ENCODE measurements at places on chromosomes 16 and 17.

DNA sequence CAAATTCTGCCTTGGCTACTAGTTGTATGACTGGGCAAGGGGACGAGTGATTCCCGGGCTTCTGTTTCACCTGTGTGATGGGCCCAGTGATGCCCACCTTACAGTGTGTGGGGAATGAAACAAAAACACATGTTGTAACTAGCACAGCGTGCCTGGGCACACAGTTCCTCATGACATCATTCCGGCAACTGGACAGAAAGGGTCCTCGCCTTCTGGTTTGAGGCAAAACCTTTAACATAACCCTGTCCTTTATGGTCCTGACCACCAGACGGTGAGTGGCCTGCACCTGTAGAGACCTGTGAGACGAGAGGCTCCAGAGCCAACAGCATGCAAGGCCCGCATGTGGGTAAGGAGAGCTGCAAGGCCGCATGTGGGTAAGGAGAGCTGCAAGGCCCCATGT, 7.7 kb upstream of the SLC38A8 start:
- no peak for DNase-seq

- no peak for DNase-seq
Observed at GRCh38 chr17:3879591-3880417, 13.0 kb downstream of the CAMKK1 start.

- peak; percentile 24 for DNase-seq
Observed at GRCh38 chr16:10031473-10031872, 150.8 kb downstream of the GRIN2A start.

GRCh38 chr17:50053654-50053960, 2.3 kb upstream of the ITGA3 start:
- no peak for DNase-seq

- DNase-seq, result no peak
Observed at GRCh38 chr17:44997733-44998520, 29.8 kb upstream of the C1QL1 start.
